Right lung (tissue), 10 donors: ENCODE measurements at places on chromosomes 11 and 22. TPM values are rescaled to one million over a fixed set of nuclear protein-coding genes. Genes with fewer than 3 reads are reported as not detected.
A peak's percentile ranks its signal among the peaks of the same experiment; 100 is the strongest.

GRCh38 chr22:42300259-42301076 lies 30.0 kb upstream of the TCF20 start:
- no peak for DNase-seq

DNA sequence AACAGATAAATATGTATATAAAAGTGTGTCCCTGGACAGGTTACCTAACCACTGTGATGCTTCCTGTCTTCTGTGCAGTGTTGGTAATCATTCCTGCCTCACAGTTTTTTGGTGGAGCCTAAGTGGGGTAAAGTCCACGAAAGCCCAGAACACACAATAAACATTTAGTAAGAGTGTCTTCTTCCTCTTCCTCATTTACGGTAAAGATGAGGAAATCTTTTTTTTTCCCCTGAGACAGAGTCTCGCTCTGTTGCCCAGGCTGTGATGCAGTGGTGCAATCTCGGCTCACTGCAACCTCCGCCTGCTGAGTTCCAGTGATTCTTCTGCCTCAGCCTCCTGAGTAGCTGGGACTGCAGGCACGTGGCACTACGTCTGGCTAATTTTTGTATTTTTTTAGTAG lies 117.1 kb downstream of the LDLRAD3 start:
- DNase-seq: no peak

- DNase-seq: no peak
These were observed 18.1 kb upstream of the ANO1 start for GRCh38 chr11:70059971-70060370.

DNA sequence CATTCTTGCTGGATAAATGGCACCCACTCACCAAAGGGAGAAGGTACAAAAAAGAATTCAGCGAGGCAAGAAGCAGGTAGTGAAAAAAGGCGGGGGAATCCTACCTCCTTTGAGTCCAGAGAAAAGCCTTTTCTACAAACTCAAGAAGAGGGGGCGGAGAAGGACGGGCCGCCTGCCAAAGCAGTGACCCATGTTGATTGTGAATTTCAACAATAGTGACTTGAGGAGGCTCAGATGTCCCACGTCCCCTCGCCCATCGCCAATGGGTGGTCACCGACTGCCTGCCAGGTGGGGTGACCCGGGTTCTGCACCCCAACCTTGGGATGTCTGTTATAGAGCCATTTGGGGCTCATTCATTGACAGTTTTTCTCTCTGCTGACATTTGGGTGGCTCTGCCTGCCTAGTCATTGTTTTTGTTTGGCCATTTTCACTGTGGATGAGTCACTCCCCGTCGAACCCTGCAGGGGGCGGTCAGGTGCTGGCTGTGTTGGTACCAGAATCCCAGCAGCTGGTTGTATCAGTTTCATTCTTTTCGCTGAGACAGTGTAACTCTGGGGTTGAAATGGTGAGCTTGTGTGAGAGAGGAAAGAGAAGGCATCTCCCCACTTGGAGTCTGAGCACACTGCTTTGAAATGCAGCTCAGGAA lies 163.4 kb upstream of the NCAM1 start:
- DNase-seq: no peak

- no peak for DNase-seq
These were observed 631.3 kb upstream of the ANO5 start for GRCh38 chr11:21561581-21561980.

Gene SAA2
- polyA plus RNA-seq: 0.18 TPM

GRCh38 chr22:17241576-17242330 lies 22.5 kb upstream of the ADA2 start:
- DNase-seq: no peak

- peak; percentile 40 for DNase-seq
These were observed 5.6 kb upstream of the KIAA0930 start for GRCh38 chr22:45246060-45246985.

- no peak for DNase-seq
These were observed 129.7 kb downstream of the ARHGAP42 start for GRCh38 chr11:100816823-100817222.

- no peak for DNase-seq
These were observed 114.8 kb upstream of the FIBIN start for GRCh38 chr11:26878959-26879581.

Gene SYT13
- polyA plus RNA-seq: 4.5 TPM

DNA sequence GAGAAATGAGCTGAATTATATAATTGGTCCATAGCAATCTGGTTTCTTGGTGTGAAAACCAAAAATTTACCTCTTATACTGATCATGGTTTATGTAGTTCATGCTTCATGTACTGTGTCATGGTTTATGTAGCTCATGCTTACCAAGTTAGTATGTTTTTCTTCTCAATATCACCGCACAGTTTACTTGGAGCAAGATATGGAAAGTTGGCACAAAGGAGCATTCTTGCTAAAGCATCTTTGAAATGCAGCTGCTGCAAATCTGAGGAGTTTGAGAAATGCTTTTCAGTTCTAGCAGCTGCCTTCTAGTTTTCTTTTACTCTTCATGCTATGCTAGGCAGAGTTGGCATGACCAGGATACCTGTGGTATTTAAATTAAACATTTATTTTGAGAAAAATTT lies 4.5 kb downstream of the OR10G7 start:
- DNase-seq: no peak

Gene ISX
- 0.44 TPM for polyA plus RNA-seq

DNA sequence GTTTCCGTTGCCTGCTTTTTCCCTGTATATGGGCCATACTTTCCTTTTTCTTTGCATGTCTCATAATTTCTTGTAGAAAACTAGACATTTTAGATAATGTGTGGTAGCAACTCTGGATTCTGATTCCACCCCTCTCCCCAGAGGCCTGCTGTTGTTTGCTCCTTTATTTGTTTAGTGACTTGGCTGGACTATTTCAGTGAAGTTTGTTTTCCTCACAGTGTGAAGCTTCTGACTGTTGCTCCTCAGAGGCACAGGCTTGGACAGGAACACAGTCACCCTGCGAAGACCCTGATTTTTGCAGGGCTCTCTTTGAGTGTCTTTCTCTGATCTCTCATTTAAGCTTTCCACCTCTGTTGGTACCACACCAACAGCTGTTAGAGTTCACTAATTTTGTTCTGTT lies 72.5 kb downstream of the SWAP70 start:
- DNase-seq: no peak

GRCh38 chr11:7903940-7904339 lies 27.1 kb downstream of the OR10A6 start:
- DNase-seq: no peak

DNA sequence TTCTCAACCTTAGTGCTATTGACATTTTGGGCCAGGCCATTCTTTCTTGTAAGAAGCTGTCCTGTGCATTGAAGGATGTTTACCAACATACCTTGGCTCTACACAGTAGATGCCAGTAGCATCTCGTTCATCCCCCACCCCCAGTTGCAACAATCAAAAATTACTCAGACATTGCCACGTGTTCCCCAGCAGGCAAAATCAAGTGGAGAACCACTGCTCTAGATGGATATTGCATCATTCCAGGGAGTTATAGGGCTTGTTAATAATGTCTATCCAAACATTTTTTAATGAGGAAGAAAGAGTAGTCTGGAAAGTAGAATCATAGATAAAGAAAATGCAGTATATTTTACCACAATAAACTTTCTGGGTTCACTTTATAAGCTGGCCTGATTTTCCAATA lies 64.1 kb downstream of the PRMT3 start:
- DNase-seq: no peak

- no peak for DNase-seq
These were observed 153.0 kb upstream of the FAT3 start for GRCh38 chr11:92071660-92072059.

GRCh38 chr11:64241491-64242374 lies 838 bp downstream of the FKBP2 start:
- DNase-seq: no peak

DNA sequence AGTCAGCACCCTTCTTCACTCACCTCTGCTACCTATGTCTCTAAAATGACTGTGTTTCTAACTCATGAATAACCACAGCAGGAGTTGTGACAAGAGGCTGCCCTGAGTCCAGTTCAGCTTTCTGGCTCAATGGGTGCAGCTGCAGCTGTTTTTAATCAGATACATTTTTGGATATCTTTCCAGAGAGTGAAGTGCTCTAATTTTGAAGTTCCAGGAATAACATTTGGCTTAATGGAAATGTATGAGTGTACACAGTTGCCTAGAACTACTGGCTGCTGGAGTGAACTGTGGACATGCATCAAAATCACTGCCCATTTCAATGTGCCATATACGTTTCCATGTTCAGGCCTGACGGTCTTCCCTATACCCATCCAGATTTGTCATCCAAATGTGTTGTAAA lies 769.5 kb upstream of the ANO3 start:
- DNase-seq: peak; percentile 17

GRCh38 chr11:10762185-10762584 lies 11.1 kb downstream of the CTR9 start:
- DNase-seq: no peak

DNA sequence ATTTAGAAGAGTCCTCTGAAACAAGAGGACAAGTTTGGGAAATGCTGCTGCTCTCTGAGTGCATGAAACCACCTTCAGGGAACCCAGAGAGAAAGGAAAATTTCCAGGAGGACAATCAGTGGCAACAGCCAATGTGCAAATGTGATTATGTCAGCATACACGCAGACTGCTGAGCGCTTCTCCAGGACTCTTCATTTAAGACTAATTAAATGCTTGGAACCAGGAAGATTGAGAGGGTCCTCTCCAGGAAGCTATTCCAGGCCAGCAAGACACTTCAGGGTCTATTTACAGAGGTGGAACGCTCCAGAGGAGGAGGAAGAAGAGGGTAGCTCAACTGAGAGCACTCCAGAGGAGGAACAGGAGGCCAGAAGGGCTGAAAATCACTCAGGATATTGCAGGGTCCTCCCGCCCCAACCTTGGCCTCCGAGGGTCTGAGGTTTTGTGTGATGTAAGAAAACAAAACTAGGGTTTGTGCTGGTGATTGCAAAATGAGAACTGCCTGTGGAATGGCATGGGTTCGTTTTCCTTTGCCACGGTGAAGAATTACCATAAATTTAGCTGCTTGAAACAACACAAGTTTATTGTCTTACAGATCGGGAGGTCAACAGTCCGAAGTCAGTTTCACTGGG lies 14.1 kb upstream of the HTR3A start:
- no peak for DNase-seq

GRCh38 chr11:32847511-32847910 lies 17.8 kb downstream of the PRRG4 start:
- DNase-seq: no peak

DNA sequence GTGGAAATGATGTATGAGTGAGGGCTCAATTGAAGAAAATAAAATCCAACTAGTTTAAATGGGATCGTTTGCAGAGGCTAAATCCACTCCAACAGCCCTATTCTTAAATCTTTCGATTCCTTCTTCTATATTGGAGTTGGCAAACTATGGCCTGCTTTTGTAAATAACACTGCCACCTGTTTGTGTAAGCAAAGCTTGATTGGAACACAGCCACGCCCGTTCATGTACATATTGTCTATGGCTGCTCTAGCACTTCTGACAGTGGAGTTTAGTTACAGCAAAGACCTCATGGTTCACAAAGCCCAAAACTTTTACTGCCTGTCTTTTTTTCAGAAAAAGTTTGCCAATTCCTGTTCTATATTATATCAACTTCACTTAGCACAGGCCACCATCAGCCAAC lies 40.6 kb upstream of the RCN1 start:
- no peak for DNase-seq

DNA sequence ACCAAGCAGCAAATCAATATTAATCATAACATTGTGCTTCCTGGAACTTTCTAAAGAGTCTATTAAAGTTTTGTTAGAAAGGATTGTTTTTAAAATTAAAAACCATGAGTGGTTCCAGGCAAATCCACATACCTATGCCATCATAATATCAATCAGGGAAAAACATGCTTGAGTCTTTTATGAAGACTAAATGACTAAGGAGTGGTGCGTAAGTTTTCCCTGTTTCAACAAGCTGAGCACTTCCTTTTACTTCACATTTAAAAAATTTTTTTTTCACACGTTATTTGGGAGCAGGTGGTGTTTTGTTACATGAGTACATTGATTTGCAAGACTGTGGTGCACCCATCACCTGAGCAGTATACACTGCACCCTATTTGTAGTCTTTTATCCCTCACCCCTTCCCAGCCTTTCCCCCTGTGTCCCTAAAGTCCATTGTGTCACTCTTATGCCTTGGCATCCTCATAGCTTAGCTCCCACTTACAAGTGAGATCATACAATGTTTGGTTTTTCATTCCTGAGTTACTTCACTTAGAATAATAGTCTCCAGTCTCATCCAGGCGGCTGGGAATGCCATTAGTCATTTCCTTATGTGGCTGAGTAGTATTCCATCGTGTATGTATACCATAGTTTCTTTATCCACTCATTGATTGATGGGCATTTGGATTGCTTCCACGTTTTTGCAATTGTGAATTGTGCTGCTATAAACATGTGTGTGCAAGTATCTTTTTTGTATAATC lies 1190.3 kb upstream of the RAG2 start:
- DNase-seq: no peak

Gene IRF7
- polyA plus RNA-seq: 7.7 TPM

GRCh38 chr11:67410369-67410831 lies 5.1 kb upstream of the CARNS1 start:
- no peak for DNase-seq
